CD4-positive, alpha-beta T cell treated with Interleukin-15 for 4 hours (primary cell): ENCODE measurements at places on chromosomes 4 and X.
A peak's percentile ranks its signal among the peaks of the same experiment; 100 is the strongest.

DNA sequence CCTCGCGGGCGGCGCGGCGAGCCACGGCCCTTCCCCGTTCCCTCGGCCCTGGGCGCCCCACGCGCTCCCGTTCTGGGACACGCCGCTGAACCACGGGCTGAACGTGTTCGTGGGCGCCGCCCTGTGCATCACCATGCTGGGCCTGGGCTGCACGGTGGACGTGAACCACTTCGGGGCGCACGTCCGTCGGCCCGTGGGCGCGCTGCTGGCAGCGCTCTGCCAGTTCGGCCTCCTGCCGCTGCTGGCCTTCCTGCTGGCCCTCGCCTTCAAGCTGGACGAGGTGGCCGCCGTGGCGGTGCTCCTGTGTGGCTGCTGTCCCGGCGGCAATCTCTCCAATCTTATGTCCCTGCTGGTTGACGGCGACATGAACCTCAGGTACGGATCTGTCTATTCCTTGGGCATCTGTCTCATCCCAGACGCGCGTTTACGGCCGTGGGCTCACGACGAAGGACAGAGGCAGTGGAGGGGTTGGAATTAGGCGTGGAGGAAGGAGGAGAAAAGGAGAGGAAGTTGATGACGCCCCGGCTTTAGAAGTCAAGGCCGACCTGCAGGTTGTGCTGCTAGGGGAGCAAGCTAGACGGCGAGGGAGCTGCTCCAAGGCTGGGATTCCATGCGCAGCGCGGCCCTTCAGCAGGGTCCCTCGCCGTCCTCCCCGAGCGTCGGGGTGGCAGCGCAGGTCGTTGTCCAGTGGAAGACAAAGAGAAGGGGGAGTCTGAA is 792 bp downstream of the SLC10A4 start:
- DNase-seq: no peak

DNA sequence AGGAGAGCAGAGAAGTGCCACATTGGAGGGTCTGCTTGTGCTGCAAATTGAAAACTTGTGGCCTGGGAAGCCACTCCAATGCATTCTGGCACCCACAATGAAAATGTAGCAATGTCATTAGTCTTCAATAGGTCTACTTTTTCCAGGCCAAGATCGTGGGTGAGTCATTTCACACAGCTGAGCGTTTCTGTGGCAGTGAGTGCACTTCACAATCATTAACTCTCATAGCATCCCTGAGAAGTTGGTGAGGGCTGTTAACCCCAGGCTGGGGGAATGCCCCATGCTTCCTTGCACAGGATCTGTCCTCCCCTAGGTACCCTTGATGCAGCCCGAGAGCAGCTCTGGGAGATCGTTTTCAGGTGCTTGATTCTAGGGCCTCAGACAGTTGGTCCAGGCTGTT is 196.8 kb upstream of the ATP6AP2 start:
- no peak for DNase-seq

- no peak for DNase-seq
These were observed 49.4 kb downstream of the LEF1 start for GRCh38 chr4:108119199-108119800.

GRCh38 chrX:130593911-130594310 is 192.1 kb downstream of the RBMX2 start:
- no peak for DNase-seq

DNA sequence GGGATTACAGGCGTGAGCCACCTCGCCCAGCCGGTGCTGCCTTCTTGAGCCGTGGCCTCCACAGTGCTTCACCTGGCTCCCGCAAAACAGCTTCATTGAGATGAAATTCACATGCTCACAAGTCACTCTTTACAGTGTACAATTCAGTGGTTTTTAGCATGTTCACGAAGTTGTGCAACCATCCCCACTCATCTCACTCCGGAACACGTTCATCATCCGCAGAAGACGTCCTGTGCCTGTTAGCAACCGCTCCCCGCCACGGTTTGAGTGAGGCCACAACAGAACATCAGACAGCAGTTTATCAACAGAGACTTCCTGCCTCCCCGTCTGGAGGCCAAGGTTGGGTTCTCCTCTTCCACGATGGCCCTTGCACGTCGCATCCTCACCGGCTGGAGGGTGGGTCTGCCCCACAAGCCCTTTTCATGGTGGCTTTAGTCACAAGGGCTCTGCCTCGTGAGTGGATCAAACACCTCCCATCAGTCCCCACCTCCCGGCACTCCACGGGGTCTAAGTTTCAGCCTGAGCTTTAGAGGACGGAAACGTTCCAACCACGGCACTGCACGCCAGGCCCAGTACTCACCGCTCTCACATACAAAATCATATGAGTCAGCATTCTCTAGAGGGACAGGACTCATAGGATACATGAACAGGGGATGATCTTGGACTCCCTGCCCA is 29.6 kb upstream of the SPON2 start:
- DNase-seq: peak; percentile 85

DNA sequence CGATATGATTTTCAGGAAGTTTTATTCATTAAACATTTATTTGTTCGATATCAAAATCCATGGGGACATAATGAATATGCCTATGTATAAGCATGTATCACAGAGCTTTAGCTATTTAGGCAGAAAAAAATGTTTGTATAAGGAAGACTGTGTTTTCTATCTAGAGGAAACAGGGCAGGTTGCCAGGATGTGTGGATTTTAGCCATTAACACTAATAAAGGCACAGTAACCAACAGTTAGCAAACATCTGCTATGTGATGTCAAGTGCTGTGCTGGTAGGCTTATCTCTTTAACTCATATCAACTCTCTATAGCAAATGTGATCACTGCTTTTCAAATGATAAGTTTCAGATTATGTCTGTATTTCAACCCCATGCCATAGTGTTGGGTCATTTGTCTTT is 708.9 kb upstream of the HS3ST1 start:
- no peak for DNase-seq

- no peak for DNase-seq
These were observed 83.1 kb upstream of the IGFBP7 start for GRCh38 chr4:57193209-57193810.

- no peak for DNase-seq
These were observed 29.9 kb upstream of the PGRMC1 start for GRCh38 chrX:119206203-119206602.

GRCh38 chr4:80489798-80490197 is 154.3 kb downstream of the CFAP299 start:
- DNase-seq: no peak

DNA sequence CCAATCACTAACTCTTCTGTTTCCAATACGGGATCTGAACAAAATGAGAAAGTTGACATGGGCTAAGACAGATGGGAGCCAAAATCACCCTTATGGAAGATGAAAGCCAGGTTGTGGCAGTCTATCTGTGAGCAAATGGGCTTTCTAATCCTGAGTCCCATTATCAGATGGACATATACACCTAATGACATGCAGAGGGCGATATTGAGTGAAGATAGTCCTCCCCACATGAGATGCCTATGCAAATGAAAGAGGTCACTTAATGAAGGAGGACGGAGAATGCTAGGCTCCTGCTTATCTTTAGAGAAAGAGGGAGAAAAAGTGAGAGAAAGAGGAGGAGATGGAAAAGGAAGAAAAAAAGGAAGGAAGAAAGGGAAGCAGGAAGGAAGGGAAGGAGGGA is 547.5 kb downstream of the NLGN4X start:
- DNase-seq: no peak

GRCh38 chrX:31240982-31241381 is 169.1 kb upstream of the FTHL17 start:
- no peak for DNase-seq

- no peak for DNase-seq
These were observed 47.3 kb upstream of the KIAA1210 start for GRCh38 chrX:119174900-119175299.

DNA sequence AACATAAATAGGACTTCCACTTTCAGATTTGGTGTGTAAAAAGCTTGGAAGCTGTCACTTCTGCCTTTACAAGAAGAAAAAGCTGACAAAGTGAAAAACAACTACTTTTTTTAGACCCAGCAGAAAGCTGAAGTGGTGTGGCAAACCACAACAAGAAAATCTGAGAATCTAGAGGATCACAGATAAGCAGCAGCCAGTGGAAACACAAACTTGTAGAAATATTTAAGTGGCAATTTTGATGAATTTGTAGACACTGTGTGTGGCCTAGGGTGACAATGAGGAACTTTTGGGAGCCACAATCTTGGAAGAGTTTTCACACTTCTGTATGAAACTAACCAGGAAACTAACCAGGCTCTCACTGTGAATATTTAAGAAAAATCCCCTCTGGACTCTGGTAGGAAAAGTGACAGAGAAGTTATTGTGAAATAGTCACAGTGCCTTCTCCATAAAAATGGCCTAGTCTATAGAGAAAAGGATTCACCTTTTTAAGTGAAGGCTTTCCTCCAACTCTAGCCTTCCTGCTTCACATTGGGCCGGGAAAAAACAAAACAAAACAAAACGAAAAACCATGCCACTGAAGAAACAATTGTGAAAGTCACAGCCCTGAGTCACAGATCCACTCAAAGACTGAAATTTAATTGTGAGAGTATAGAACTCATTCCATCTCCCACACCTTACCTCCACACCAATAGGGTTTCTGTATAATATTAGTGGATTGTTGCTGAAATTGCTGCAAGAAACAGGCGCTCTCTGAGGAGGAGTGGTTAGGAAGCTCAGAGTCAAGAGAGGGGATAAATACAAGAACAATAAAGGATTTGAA is 26.7 kb upstream of the GUCY1A1 start:
- no peak for DNase-seq

DNA sequence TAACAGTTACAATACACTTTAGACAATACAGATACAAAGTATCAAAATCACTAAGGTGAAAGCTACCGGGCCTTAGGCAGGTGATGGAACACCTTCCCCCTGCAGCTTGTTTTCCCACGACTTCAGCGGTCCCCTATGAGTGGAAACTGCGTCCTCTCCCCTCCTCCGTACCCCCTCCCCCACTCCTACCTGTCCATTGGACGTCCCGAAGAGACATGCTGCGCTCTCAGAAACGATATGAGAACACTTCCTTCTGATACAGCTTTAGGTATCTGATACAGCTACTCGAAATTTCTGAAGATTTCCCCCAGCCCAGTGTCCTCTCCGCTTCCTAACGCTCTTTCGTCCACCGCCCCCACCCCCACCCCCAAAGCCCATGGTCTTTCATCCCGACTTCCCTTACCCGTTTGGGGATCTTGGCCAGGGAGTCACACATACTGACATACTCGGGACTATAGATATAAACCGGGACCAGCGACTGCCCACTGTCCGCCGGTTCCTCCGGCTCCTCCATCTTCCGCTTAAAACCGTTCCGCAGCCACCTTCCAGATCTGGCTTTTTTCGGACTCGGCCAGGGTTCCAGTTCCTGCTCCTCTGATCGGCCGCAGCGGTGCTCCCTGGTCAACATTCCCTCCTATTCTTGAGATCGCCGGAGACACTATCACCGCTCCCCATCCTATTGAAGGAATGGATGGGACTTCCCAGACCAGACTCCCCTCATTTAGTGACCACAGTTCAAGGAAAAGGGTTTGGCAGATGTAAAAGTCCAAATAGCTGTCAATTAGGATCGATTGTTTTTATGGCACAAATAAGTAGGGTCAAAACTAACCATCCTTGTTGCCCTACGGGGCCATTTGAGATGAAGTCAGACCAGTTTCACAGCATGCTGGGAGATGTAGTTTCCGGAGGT is at the start of gene HDAC8:
HDAC8 (minus strand) TSS at position 596 of the 910 bp plus-strand sequence; CDS start at position 514, 82 bp downstream.
- DNase-seq: peak; percentile 59

DNA sequence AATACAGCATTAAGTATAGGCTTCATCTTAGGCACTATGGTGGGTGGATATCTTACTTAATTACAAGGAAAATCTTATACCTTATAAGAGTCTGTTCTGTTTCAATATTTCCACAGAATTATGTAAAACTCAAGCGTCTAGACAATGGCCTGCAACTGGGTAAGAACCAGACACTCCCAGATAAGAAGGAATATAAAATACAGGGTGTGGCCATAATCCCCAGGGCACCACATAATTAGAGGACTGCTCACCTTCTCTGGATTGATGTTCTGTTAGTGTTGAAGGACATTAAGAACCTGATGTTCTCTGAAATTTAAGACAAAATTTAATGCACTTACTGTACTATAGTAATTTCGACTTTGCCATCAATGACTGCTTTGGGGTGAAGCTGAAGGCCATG is 198.2 kb upstream of the ARSJ start:
- no peak for DNase-seq

GRCh38 chr4:26909369-26909768 is 48.7 kb downstream of the STIM2 start:
- DNase-seq: no peak
